DND-41 (cell line): ENCODE measurements at places on chromosomes 2 and 18.

DNA sequence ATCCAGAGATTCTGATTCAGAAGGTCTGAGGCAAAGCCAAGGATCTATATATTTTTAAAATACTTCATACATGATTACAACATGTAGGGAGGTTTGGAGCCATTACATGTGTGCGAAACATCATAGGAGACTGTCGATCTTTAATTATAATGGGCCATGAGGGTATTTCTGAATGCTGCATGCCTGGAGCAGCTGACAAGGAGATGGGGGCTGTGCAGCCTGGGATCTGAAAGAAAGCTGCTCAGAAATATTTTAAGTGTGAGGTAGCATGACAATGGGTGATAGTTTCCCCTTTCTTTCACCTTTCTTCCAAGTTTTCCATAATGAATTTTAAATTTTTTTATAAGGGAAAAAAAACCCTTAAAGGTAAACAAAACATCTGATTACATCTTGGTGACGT lies 102.0 kb upstream of the DNMT3A start:
- DNase-seq = no peak

DNA sequence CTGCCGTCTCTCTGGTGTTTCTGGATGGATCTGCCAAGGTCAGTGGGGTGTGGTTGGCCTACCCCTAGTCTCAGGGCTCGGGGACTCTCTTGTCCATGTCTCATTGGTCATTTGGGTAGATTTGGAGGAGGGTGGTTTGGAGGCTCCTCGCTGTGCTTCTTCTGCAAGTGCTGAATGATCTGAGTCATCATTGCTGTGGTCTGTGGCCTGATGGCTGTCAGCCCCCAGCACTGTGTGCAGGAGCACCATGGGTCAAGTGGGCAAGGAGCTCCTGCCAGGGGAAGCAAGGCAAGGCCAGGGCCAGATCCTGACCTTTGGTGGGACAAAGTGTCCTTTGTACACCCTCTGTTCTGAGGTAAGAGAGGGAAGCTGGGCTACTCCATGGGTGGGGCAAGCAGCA lies 221.8 kb downstream of the FHOD3 start:
- DNase-seq = no peak

GRCh38 chr2:208584378-208584985 lies 177.9 kb downstream of the PTH2R start:
- no peak for DNase-seq

DNA sequence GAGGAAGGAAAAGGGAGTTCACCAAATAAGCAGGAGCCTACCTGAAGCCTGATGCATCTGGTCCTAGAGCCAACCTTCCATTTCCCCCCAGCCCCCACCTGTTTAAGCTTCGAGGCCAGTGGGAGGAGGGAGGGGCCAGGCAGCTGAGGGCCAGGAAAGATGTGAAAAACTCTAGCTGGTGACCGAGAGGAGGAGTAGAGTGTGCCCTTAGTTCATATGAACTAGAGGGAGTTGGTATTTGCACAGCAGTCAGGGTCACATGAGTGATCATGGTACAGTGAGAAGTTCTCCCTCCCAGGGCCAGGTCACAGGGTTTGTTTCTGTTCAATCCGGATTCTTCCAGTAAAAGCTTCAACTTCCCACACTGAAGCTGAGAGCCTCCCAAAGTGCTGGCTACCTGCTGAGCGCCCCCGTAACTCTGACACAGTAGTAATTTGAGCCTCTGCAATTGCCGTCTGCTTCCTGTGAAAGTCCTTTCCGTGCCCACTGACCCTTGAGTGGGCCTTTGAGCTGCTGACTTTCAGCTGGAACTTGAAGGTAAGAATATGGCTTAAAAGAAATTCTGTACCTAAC lies at the start of gene SULT1C2:
TSS of gene SULT1C2 (plus strand) at position 362 of the 573 bp plus-strand sequence. CDS start 4,773 bp downstream, outside the sequence.
- no peak for DNase-seq

DNA sequence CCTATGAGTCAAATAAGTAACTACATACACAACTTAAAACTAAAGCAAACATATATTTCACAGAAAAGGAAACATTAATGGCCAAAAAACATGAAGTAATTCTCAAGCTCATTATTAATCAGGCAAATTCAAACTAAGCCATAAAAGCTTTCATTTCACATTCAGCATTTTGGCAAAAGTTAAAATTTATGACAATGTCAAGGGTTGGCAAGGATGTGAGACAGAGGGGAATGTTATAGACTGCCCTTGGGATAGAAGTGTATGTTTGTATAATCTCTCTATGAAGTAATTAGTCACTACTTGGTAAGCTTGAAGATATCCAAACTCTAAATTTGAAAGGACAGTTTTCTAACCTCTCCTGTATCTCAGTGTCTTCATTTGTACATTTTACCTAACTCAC lies 539.4 kb downstream of the RIT2 start:
- no peak for DNase-seq

GRCh38 chr2:54952978-54953456 lies 97.2 kb downstream of the RTN4 start:
- no peak for DNase-seq

DNA sequence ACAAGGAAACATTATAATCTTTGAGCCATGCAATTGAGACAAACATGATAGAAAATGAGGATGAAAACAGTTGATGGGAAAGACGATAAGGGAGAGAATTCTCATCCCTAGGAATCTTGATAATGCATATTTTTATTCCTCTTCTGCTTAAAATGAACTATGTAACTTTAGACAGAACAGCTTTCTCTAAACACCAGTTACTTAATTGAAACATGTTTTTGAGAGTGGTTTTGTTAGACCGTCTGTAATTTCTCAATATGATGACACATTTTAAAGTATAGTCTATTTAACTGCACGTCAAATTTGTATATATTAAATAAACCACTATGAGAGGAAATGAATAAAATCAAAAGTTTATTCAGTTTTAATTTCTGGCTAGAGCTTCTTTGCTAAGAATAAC lies 1453.9 kb upstream of the NXPH2 start:
- no peak for DNase-seq
